Right renal cortex interstitium (tissue), 3 donors: ENCODE measurements at places on chromosomes 12 and 14.
A peak's percentile ranks its signal among the peaks of the same experiment; 100 is the strongest.

DNA sequence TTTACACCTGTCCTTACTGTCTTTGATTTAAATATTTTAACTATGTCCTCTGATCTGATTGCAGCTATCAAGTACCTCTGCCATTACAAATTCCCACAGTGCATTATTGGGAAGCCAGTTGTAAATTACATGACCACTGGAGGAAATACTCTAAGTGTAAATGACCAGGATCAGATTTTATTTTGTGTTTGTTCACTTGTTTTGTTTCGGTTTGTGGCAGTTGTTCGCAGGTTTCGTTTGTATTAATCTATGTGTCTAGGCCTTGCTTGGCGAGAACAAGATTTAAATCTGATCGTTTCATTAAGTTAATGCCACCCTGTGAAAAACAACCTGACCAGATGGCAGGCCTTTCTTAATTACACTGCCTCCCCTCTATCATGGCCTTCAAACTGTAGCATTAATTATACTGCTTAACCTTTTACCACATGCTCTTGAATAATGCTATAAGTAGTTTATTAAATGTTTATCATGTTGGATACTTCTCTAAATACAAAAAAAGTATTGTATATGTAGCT is 990.1 kb downstream of the TMTC2 start:
- DNase-seq = peak; percentile 24

- DNase-seq = no peak
These were observed 193.3 kb downstream of the PHETA1 start for GRCh38 chr12:111175396-111176094.

GRCh38 chr12:129696926-129697325 is 206.9 kb downstream of the TMEM132D start:
- DNase-seq = no peak

DNA sequence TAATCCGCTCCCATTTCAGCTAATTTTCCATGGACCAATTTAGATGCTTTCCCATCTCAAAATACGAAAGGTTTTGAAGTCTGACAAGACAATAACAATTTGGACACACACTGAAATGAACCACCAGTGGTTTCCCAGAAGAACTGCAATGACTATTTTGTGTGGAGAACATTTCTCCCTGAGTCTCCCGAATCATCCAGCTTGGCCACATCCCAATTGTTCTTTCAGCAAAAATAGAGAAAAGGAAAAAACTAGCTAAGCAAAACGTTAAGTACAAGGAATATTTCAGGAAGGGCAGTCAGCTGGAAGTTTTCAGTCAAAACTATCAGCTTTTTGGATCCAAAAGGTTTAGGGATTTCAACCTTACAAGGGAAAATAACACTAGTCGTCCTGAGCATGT is 390.6 kb downstream of the KCNH5 start:
- DNase-seq = no peak
